ENCODE measurements at places on chromosomes 2 and 18. TPM values are rescaled to one million over a fixed set of nuclear protein-coding genes. Genes with fewer than 3 reads are reported as not detected.

DNA sequence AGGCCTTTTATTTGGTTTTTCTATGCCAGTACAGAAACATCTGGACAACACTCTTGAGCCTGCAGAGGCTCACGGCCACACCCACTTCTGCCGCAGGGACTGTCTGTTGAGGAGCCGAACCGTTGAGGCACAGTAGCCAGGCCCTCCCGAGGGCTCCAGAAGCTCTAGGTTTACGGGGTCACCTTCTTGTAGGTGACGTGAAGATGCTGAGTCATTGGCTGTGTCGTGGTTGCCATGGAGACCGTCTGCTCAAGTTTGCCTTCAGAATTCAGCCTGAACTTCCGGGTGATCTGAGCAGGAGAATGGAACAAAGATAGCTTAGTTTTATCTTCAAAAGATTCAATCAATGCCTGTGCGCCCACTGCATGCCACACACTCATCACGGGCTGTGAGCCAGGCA is 25.9 kb downstream of the BOK start:
- H3K4me3 ChIP-seq, result no peak overlapping the region
- H3K4me1 ChIP-seq, result no peaks in the 10 kb centered on the region

- H3K27ac ChIP-seq, result no peak overlapping the region
- H3K4me1 ChIP-seq, result peaks cover 50% of the 10 kb centered on the region
- DNase-seq, result no peak
- H3K36me3 ChIP-seq, result peaks cover 70% of the 10 kb centered on the region
Observed at GRCh38 chr2:60886991-60887390, 5.6 kb downstream of the REL start.

ARHGAP28 gene
- total RNA-seq, result not detected

DNA sequence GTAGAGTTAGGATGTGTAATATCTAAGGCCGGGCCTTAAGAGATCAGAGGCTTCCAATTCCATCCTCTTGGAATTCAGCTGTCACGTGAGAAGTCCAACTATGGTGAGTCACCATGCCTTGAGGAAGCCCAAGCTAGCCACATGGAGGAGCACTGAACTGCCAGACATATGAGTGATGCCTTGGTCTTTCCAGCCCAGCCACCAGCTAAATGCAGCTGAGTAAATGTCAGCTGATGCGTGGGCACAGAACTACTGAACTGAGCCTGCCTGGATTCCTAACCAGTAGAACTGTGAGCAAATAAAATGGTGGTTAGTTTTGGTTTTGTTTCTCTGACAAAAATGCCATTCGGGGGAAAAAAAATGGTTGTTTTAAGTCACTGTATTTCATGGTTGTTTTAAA is 153.7 kb upstream of the SERTAD2 start:
- H3K27ac ChIP-seq, result peak overlapping the region; percentile 59
- H3K4me1 ChIP-seq, result peaks cover 27% of the 10 kb centered on the region
- no peaks in the 10 kb centered on the region for H3K27me3 ChIP-seq
- DNase-seq, result peak; percentile 71
- H3K4me3 ChIP-seq, result peak overlapping the region; percentile 15

PTMA gene
- total RNA-seq, result 2,376 TPM

DNA sequence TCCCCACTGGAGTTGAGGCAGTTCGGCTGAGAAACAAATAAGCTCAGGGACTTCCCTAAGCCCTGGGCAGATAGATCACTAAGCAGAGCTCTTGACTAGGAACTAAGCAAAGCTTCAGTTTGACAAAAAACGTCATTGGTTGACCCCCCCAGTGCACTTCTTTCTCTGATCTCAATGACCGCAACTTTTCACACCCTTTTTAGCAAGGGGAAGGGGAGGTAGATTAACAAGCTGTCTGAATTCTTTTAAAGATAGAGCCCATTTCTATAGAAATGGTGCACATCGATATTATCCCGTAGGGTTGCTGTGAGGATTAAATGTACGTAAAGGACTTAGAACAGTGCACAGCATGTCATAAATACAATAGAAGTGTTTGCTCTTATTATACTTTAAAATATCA is 42.5 kb downstream of the PIEZO2 start:
- H3K4me3 ChIP-seq, result no peak overlapping the region
- DNase-seq, result no peak
- H3K36me3 ChIP-seq, result no peaks in the 10 kb centered on the region
- no peaks in the 10 kb centered on the region for H3K4me1 ChIP-seq

DNA sequence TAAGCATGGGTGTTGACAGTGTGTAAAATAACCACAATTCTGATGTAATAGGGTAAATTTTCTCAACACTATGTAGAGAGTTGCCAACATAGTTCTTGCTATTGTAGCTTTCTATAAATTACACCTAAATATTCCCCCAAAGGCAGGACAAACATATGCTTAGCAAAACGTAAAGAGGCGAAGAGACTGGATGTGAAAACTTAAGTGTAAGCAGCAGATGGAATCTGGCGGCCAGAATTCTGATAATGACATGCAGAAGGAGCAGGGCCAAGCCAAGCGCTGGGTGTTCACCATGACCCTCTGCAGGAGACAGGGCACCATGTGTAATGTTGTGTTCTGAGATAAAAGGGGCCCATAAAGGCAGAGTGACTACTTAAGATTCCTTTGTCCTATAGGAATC is 105.2 kb upstream of the ZNF521 start:
- H3K27ac ChIP-seq, result no peak overlapping the region
- DNase-seq, result no peak
- no peak overlapping the region for H3K4me3 ChIP-seq
- no peaks in the 10 kb centered on the region for H3K4me1 ChIP-seq

DYNAP gene
- total RNA-seq, result not detected

Measured in activated CD4-positive, alpha-beta T cell treated with anti-CD3 and anti-CD28 coated beads, Interleukin-2, amount 10 ng/mL, durations not matched to agents 24 days and 14 days (primary cell).